ENCODE measurements at places on chromosomes 1 and 21.

- DNase-seq = no peak
Measured at GRCh38 chr1:198903621-198904020, 264.8 kb downstream of the PTPRC start.

DNA sequence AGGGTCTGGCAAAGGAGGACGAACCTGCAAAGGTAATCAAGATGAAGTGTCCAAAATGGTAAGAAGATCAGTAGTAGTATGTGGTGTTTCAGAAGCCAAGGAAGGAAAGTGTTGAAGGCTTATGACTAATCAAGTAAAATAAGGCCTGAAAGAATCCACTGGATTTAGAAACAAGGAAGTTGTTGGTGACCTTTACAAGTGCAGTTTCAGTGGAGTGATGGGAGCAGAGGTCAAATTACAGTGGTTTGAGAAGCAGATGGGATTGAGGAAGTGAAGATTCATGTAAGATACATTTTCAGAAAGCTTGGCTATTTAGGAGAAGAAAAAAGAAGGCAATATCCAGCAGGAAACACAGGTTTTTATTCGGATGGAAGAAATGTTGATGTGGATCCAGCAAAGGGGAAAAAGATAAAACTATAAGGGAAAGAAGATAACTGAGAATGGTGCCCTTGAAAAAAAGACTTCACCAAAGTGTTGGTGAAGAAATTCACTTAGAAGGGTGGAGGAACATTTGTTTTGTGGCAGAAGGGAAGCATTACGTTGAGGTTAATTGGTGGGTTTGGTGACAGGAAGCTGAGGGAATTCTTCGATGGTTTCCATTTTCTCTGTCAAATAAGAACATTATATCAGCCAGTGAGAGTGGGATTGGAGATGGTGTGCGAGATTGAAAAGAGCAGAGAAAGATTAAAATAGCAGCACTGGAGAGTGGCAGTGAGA lies 2.1 kb downstream of the ARMH1 start:
- peak; percentile 95 for DNase-seq

DNA sequence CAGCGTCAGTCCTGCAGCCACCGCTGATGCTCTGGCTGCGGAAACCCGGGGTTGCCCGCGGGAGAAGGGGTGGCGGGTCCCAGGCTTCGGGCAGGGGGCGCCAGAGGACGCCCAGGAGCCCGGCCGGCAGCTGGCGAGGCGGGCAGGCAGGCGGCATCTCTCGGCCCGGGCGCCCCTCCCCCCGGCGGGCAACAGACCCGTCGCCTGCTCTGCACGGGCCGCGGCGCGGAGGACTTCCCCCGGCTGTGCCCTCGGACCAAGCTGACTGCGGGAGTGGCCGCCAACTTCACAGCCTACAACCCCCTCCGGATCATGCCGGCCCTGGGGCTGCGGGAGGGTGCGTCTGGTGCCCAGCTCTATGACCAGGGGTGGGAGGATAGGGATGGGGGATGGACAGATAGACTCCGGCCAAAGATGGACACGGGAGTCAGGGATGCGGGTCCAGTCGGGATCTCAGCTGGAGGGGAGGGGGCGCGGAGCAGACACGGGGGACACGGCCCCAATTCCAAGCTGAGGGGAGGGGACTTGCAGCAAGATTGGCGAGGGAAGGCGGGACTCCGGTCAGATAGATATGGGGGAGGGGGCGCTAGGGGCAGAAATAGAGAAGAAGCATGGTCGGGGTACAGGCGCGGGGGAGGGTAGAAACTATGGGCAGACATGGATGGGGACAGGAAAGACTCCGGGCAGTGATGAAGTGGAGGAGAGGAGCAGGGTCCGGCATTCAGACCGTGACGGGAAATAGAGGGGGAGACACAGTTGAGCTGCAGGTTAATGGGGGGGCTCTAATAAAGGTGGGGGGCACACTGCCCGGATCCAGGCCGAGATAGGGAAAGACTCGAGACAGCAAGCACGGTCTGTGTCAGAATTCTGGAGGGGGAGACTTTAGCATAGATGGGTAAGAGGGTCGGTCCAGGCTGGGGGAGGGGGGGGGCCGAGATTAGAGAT lies 1.1 kb downstream of the ADGRB2 start:
- DNase-seq = peak; percentile 23

GRCh38 chr1:94909486-94909885 lies 17.4 kb downstream of the CNN3 start:
- no peak for DNase-seq

DNA sequence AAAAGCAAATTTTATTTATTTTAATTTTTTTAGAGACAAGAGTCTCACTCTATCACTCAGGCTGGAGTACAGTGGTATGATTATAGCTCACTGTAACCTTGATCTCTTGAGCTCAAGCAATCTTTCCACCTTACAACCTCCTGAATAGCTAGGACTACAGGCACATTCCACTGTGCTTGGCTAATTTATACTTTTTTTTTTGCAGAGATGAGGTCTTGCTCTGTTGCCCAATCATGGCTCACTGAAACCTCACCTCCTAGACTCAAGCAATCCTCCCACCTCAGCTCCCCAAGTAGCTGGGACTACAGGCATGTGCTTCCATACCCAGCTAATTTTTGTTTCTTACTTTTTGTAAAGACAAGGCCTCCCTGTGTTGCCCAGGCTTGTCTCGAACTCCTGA lies 49.5 kb downstream of the DR1 start:
- DNase-seq = no peak
